Osteoblast (primary cell): ENCODE measurements at places on chromosomes 12 and 14. TPM values are rescaled to one million over a fixed set of nuclear protein-coding genes. Genes with fewer than 3 reads are reported as not detected.

Gene SLC10A1
- not detected in 2 replicates for total RNA-seq

Gene BHLHE41
- total RNA-seq: 4.3 and 4.7 TPM in 2 replicates

Gene RBM25
- 32.9 and 33.6 TPM in 2 replicates for total RNA-seq

Gene AGAP2
- 0.29 and 0.72 TPM in 2 replicates for total RNA-seq

Gene EIF2S1
- 127 and 152 TPM in 2 replicates for total RNA-seq

Gene PZP
- total RNA-seq: not detected in 2 replicates

Gene MYRFL
- total RNA-seq: not detected in 2 replicates

Gene MUCL1
- total RNA-seq: not detected in 2 replicates

Gene STON2
- 49.6 and 51.0 TPM in 2 replicates for total RNA-seq

Gene KLRC4
- not detected in 2 replicates for total RNA-seq

Gene GARIN6
- not detected in 2 replicates for total RNA-seq

Gene PLCZ1
- total RNA-seq: not detected in 2 replicates

Gene GPD1
- under 0.01 TPM in 1 of 2 replicates, not detected in the other for total RNA-seq

Gene FGD4
- 5.6 and 11.9 TPM in 2 replicates for total RNA-seq

Gene LMO3
- 3.2 and 3.3 TPM in 2 replicates for total RNA-seq

Gene CCDC197
- not detected in 2 replicates for total RNA-seq

Gene TESPA1
- not detected in 2 replicates for total RNA-seq

Gene C14orf132
- 40.2 and 41.5 TPM in 2 replicates for total RNA-seq

Gene CDKN3
- 7.6 and 8.5 TPM in 2 replicates for total RNA-seq

Gene BATF
- 0.59 and 0.72 TPM in 2 replicates for total RNA-seq

Gene ENDOU
- not detected in 2 replicates for total RNA-seq

Gene SERPINA3
- total RNA-seq: 2.7 and 5.1 TPM in 2 replicates
